ENCODE measurements at places on chromosomes 4 and X.

DNA sequence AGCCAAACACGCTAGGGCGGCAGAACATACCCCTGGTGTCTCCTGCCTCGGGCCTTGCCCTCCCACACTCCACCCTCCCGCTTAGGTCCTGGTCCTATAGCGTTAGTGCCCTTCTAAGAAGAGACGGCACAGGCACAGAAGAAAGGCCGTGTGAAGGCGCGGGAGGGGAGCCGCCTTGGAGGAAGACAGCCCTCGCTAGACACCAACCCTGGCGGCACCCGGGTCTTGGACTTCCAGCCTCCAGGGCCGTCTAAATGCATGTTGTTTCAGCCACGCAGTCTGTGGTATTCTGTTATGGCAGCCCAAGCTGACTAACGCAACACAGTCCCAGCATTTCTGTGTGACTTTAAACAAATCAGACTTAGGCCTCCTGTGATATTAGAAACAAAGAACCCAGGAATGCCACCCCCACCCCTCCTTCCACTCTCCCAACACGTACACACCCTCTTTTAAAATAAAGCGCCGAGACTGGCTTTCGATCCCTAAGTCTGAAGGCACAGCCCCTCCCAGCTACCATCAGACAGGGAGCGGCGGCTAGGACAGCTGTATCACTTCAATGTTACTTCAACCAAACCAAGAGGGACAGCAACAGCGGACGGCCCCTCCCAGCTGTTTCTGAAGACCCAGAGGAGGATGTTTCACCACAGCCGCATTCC, 128.0 kb downstream of the AFAP1 start:
- no peak for DNase-seq

DNA sequence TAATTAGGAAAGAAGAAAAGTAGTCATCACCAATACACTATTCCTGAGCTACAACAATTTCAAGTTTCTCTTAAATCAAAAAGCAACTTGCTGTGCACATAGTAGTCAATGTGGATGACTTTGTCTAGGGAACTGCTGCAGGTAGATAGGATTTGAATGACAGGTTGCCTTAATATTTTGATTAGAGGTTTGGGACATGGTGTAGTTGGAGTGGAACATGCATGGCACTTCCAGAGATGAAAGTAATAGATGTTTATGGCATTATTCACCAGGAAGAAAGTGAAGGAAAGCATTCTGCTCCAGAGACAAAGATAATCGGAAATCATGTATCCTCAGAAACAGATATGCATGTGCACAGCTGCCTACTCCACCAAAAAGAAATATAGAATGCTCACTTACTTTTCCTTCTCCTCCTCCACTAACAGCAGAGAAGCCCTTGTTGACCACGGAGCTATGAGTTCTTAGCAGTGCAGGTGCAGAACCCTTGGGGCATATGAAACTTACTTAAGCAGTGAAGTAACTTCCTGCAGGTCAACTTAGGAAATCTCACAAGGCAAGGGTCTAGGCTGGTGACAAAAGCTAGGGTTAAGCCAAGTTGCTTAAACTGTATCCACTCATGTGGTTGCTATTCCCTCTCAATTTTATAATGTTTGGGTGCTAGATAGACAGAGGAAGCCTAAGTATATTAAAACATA, 390.8 kb downstream of the HNRNPD start:
- DNase-seq, result no peak

GRCh38 chrX:57528670-57529255, 63.0 kb upstream of the ZXDB start:
- peak; percentile 54 for DNase-seq

DNA sequence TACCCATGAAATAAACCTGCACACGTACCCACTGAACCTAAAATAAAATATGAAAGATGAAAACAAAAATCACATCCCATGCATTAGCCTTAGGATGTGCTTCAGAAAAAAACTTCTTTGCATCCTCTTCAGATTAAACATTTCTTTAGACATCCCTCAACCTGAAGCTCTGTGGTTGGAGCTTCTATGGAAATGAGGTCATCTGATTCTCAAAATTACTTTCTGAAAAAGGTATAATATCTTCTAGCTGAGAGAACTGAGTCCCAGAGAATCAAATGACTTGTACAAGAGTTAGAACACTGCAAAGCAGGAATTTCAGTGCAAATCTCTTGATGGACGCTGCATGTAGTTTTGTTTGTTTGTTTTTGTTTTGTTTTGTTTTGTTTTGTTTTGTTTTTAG, 19.1 kb upstream of the ANTXR2 start:
- DNase-seq, result no peak

GRCh38 chr4:40918330-40918729, 168.6 kb downstream of the NSUN7 start:
- peak; percentile 50 for DNase-seq
